ENCODE measurements at places on chromosomes 6 and 20. TPM values are rescaled to one million over a fixed set of nuclear protein-coding genes. Genes with fewer than 3 reads are reported as not detected.

DNA sequence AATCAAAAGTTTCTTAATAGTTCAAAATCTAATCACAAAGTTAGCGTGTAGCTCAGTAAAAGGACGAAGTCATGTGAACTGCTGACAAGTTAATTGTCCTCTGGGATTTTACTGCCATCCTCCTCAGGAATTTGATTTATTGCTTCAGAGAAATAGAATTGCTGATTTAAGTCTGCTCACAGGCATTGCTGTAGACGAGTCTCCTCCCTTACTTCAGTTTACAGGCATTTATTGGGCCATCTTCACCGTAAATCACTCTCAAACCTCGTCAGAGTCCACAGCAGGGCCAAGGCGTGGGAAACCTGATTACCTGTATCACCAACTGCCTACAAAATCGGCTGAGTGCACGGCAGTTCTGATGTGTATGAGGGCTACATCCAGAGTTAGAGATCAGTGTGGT lies 119.1 kb upstream of the PDE10A start:
- DNase-seq, result peak; percentile 34

Gene PET117
- total RNA-seq, result 25.6 TPM

- no peak for DNase-seq
These were observed 37.0 kb downstream of the TMEM181 start for GRCh38 chr6:158596861-158597260.

DNA sequence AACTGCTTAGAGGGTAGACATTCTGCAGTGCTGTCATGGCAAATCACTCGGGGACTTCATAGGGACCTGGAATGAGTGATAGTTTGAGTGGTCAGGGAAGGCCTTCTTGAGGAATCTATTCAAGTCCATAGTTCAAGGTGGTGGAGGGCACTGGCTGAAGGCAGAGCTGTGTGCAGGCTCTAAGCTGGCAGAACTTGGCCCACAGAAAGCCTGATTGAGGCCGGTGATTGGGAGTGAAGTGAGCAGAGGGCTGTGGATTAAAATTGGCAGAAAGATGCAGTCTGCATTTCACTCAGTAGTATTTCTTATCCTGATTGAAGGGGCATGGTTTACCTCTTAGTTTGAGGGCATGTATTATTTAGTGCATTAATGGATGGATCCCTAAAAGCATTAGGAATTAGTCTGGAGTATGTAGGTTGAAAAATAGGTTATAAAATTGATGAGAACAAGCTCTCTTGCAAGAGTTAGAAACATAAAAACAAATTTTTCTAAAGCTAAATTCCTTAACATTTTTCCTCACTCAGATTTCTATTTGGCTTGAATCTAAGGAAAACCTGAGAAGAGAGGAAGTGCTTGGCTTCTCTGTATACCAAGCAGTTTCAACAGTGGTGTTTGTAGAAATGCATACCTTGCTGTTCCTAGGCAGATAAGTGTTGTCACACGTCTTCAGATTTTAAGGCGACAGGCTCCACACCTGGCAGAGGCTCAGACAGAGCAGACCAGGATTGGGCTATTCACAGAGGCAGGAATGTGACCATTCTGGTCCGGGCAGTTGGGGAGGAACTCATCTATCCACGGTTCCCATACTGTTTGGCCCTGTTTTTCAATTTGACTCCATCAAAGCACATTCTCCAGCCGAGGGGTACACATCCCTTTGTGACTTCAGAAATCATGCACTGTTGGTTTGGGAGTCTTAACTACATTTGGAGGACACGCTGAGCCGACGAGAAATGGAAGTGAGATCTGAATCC lies 45.2 kb downstream of the UTRN start:
- DNase-seq, result peak; percentile 73

DNA sequence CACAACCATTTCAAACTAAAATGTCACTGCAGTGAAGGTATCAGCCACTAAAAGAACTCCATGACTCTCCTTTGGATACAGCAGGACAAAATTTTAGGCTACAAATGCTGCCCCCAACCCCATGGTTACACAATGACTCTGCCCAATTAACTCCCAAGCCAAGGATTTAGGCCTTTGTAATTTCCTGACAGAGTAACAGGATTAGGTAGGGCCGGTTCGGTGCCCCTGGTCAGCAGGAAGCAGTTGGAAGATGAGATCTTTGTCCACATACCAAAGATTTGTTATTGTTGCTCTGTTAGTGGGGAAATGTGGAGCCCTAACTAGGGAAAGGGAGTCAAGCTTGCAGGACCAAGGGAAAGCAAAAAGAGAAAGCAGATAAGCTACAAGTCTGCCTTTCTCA lies 26.7 kb upstream of the RIPK1 start:
- no peak for DNase-seq

DNA sequence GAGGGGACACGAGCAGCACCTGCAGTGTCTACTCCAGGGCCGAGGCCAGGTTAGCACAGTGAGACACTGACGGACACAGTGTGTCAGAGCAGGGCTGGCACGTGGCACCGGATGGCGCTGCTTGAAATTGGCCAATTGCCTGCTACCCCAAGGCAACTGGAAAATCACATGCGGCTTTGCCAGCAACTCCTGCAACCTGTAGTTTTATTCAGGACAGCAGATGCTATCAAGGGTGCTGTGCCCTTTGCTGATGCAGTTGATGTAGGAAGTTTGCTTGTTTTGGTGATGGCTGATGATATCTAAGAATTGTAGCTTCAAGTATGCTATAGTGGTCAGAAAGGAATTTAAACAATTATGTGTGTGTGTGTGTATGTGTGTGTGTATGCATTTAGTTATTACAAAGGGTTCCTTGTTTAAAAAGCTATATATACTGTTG lies 25.9 kb downstream of the RIN2 start:
- DNase-seq, result peak; percentile 50

- no peak for DNase-seq
These were observed 30.0 kb downstream of the TFAP2A start for GRCh38 chr6:10384610-10385523.

DNA sequence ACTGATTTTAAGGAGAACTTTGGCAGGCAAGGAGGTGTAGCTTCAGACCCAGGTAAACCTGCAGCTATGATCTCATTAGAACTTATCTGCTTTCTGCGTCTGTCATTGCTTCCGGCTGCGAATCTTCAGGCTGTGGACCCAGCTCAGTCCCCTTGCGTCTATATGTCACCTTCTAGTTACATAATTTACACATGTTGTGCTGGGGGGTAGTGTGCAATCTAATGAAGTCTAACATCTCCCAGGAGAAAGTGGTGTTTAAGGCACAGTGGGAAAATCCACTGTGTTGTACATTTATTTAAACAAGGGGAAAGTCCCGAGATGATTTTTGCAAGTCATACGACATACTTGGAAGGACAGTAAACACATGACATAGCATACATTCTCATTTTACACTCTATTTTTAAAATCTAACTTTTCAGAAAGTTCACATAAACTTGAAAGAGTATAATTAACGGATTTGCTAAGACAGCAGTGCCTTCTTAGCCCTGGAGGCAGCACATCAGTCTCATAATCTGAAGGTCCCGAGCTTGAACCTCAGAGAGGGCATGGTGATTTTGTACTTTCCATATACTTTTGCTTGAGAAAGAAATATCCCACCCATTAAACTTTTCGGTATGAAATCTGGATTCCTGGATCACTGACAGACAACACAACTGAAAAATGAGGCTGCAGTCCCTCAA lies 35.2 kb downstream of the GPX6 start:
- DNase-seq, result no peak

- DNase-seq, result no peak
These were observed 769 bp downstream of the CCN6 start for GRCh38 chr6:112054555-112055190.

GRCh38 chr6:46704562-46704961 lies 16.9 kb downstream of the TDRD6 start:
- no peak for DNase-seq

Gene ME1
- total RNA-seq, result 7.3 TPM

Gene NFKBIL1
- total RNA-seq, result 27.8 TPM

DNA sequence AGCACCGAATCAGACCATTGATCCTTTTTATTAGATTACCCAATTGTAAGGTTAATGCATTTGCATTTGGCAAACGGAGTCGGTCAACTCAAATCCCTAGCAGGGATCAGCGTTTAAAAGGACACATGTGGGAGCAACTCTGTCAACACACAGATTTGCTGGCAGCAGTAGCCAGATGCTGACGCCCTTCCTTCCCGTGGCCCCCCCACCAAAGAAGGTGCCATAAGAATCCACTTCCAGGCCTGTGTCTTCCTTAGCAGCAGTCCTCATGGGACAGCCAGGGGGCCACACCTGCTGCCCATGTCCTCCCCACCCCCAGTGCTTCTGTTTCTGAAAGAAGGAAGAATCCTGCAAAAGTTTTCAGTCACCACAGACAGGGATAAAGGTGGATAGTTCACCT lies 24.5 kb upstream of the MAFB start:
- DNase-seq, result no peak

GRCh38 chr6:39961178-39961577 lies 26.9 kb upstream of the MOCS1 start:
- DNase-seq, result no peak

DNA sequence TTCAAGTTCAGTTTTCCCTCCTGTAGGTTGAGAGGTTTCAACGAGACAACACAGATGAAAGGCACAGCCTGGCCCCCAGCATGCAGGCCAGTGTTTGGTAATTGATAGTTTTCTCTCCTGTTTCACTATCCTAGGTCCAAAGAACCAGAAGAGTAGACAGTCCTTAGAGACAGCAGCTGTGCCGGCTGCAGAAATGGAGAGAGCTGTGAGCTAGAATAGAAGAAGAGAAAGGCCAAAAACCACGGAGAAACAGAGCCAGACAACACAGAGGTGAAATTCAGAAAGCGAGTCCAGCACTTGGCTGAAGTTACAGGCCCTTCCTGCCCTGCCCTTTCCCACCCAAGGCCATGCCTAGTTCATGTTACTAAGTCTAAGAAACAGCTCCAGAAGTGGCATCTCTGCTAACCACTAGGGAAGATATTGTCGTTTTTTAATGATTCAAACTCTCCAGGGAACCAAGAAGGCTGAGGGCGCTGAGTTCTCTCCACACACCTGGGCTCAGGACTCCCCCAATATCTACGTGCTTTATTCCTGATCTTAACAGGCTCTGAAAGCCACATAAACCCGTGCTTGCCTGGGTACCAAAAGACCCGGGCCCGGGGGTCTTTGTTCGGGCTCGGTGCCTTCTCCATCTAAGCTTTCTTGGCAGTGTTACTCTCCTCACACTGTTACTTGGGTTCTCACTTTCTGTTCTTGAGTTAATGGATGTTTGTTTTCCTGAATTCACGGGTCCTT lies 16.5 kb upstream of the RBPJL start:
- no peak for DNase-seq

Gene GATA5
- not detected for total RNA-seq

Gene IDH3B
- 112 TPM for total RNA-seq

DNA sequence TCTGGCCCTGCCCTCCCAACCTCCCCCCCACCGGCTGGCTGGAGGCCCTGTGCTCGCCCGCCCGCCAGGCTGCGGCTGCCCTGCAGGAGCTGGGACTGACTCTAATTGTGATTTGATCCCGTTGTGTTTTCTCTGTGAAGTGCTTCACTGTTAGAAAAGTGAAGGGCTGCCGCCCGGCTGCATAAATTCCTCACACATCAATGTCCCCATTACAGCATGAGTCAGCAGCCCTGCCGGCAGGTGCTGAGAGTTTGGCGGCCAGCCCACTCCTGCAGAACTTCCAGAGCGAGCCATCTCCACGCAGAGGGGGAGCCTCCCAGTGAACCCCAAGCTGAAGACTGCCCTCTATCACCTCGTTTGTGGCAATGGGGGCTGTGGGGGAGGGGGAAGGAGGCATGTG lies 137.9 kb downstream of the DLL1 start:
- no peak for DNase-seq

Gene RIMS4
- total RNA-seq, result 2.0 TPM
